Mucosa of descending colon (tissue), 3 donors: ENCODE measurements at places on chromosomes 5 and 9. TPM values are rescaled to one million over a fixed set of nuclear protein-coding genes. Genes with fewer than 3 reads are reported as not detected.

Gene FBN2
- total RNA-seq: 1.0 TPM

Gene LCN9
- total RNA-seq: not detected

Gene PAEP
- not detected for total RNA-seq

Gene FOXD4
- total RNA-seq: 0.22 TPM

Gene SPINK6
- not detected for total RNA-seq

Gene ADGRV1
- total RNA-seq: 4.5 TPM

Gene PCDHB4
- total RNA-seq: 0.80 TPM

Gene C9orf152
- total RNA-seq: 20.4 TPM

Gene CDX1
- 306 TPM for total RNA-seq

Gene ADCY2
- 1.7 TPM for total RNA-seq

Gene DBH
- not detected for total RNA-seq

Gene DIPK1B
- 10.0 TPM for total RNA-seq

Gene STPG3
- not detected for total RNA-seq

Gene GPR21
- 0.64 TPM for total RNA-seq

Gene PARP8
- total RNA-seq: 29.3 TPM

Gene RLN2
- total RNA-seq: 0.58 TPM

Gene BTNL8
- 63.5 TPM for total RNA-seq

Gene GRIN3A
- total RNA-seq: 0.98 TPM

Gene NSD1
- total RNA-seq: 59.3 TPM

Gene HRH2
- 1.3 TPM for total RNA-seq

Gene NPR3
- 1.4 TPM for total RNA-seq

Gene SLC22A4
- total RNA-seq: 3.6 TPM

Gene CEL
- total RNA-seq: 0.87 TPM

Gene STKLD1
- total RNA-seq: 1.4 TPM

Gene IL9
- total RNA-seq: not detected

Gene ARL14EPL
- total RNA-seq: not detected

Gene LURAP1L
- total RNA-seq: 31.0 TPM

Gene MSMP
- not detected for total RNA-seq

Gene SMAD5
- total RNA-seq: 42.0 TPM

Gene MACIR
- total RNA-seq: 72.5 TPM

Gene SARDH
- 2.1 TPM for total RNA-seq

Gene SLC34A3
- total RNA-seq: not detected

Gene CHMP5
- 84.3 TPM for total RNA-seq

Gene HAVCR2
- 5.1 TPM for total RNA-seq

Gene PCDHB13
- 1.9 TPM for total RNA-seq

Gene UNC13B
- total RNA-seq: 42.9 TPM

Gene FOXD4L3
- not detected for total RNA-seq

Gene CDO1
- total RNA-seq: not detected

Gene PCDHGA2
- 0.51 TPM for total RNA-seq

Gene LPAR1
- 30.3 TPM for total RNA-seq
